ENCODE measurements at places on chromosomes 7 and 10. TPM values are rescaled to one million over a fixed set of nuclear protein-coding genes. Genes with fewer than 3 reads are reported as not detected.

DNA sequence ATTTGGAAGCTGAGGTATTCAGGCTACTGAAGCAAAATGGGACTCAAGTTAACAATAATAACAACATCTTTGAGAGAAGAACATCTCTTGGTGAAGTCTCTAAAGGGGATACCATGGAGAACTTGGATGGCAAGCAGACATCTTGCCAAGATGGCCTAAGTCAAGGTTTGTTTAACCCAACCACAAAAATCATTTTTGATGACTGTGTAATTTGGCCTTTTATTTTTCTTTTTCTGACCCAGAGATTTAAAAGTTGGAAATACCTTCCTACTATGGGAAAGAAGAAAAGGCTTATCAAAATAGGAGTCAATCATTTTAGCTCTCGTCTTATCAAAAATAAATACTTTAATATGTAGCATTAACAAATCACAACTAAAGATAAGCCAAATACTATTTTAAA, 72.4 kb downstream of the PON1 start:
- no peaks in the 10 kb centered on the region for H3K27me3 ChIP-seq
- no peaks in the 10 kb centered on the region for H3K36me3 ChIP-seq
- no peak overlapping the region for H3K27ac ChIP-seq
- DNase-seq, result no peak

DNA sequence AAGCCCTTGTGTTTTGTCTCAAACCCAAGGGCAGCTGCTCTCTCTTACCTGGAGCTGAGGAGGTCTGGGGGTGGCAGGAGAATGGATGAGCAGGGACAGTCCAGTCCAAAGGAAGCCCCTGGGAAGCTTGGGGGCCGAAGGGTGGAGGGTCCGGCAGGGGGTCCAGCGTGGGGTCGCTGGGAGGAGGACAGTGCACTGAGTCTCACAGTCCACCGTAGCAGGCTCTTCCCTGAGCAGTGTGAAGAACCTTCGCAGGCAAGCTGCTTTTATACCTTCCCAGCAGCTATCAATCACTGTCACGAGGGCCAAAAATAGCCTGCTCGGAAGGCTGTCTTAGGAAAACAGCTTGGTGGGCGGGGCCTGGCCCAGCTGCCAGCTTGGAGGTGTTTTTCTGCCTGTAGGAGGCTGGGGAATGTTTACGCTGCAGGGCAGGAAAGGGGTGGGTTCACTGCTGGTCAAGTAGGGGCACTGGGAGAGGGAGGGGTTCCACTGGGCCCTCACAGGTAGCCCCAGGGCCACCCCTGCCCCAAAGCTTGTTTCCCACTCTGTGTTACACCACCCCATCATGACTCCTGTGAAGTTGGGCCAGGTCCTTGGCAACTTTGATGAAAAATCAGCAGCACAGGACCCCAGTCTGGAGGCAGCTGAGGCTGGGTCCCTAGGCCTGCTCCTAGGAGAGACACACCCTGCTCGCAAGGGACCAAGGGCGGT, at the start of gene DEPP1:
DEPP1 (minus strand) TSS at position 240 of the 711 bp plus-strand sequence. CDS start 779 bp downstream, outside the sequence.
- H3K4me1 ChIP-seq, result peaks cover 79% of the 10 kb centered on the region
- no peaks in the 10 kb centered on the region for H3K36me3 ChIP-seq
- no peaks in the 10 kb centered on the region for H3K27me3 ChIP-seq

GRCh38 chr10:42111076-42111475, 527.3 kb downstream of the ZNF33B start:
- no peaks in the 10 kb centered on the region for H3K36me3 ChIP-seq
- DNase-seq, result no peak
- no peaks in the 10 kb centered on the region for H3K27me3 ChIP-seq
- no peak overlapping the region for H3K27ac ChIP-seq
- no peak overlapping the region for H3K4me3 ChIP-seq

GRCh38 chr10:88097092-88097516, 233.7 kb downstream of the PTEN start:
- no peaks in the 10 kb centered on the region for H3K36me3 ChIP-seq
- H3K27ac ChIP-seq, result no peak overlapping the region
- H3K4me1 ChIP-seq, result peaks cover 11% of the 10 kb centered on the region
- H3K27me3 ChIP-seq, result no peaks in the 10 kb centered on the region
- no peak for DNase-seq

DNA sequence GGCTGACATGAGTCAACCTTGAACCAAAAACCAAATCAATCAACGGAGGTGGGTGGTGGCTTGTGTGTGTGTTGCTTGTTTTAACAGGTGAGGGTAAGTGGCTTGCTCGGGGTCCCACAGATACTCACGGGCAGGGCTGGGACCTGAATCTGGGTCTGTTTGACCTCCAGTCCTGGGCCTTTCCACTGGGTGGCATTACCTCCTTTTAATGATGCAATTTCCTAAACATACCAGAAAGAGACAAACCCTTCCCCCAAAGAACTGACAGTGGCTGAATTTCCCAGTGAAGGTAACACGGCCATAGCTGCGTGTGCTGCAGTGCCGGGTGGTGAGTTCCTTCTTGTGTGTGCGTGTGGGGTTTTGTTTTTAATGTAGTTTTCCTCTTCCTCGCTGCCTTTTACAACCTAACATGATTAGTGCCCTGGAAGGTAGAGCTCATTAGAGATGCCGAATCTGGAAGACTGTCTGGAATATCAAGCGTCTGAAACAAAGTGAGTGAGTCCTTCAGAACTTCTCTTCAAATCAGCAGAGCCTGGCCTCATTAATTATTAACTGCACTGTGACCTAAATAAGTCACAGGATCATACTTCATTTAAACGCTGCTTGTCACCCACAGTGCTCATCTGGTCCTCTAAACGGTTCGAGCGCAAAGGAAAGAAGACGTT, 166.1 kb upstream of the TCERG1L start:
- H3K27me3 ChIP-seq, result no peaks in the 10 kb centered on the region
- H3K4me3 ChIP-seq, result no peak overlapping the region
- no peak overlapping the region for H3K27ac ChIP-seq
- no peaks in the 10 kb centered on the region for H3K4me1 ChIP-seq

DNA sequence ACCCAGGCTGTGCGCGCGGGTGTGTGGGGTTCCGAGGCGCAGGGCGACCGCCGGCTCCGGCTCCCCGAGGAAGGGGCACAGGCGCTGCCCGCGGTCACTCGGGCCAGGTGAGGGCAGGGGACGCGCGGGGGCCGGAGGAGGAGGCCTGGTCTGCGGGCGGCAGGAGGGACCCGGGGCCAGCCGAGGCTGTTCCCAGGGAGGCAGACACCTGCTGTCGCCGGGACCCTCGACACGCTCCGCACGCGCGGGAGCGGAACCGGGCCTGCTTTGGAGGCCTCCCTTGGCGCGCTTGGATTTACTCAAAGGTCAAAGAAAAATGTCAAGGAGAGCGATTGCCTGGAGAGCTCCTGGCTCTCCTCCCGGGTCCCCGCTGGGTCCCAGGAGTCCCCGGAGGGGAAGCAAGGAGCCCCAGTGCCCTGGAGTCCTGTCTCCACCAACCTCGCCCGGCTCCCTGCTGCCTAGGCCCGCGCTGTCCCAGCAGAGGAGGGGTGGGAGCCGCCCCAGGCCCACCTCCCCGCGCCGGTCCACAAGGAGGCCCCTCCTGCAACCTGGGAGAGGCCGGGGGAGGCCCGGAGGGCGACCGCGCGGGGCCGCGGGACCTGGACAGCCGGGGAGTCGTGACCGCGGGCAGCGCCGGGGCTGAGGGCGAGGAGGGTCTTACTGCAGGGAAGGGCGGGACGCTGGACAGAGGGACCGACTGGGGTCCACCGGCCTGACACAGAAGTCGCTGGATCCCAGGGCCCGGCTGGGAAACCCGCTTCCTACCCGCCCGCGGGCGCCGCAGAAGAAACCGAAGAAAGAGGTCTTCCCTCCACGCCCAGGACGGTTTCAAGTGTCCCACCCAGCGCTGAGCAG, 348.9 kb downstream of the DNAJB6 start:
- H3K4me3 ChIP-seq, result no peak overlapping the region
- no peaks in the 10 kb centered on the region for H3K4me1 ChIP-seq
- peak; percentile 84 for DNase-seq

DNA sequence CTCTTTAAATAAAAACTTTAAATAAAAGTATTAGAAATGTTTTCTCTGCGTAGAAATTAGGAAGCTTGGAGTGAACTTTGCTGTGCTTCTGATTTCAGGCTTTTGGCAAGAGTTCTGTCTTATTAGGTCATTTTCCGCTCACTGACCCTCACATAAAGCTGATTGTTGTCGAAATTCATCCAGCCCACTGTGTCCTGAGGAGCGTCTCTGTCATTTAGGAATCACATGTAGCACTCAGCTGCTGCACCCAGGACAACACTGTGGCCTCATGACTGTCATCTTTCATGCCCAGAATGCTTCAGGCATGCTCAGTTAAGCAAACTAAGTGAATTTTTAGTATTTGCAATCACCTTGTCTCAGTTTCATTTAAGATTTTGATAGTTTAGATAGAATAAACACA, 57.8 kb upstream of the MSRB2 start:
- no peaks in the 10 kb centered on the region for H3K4me1 ChIP-seq
- H3K36me3 ChIP-seq, result no peaks in the 10 kb centered on the region
- DNase-seq, result no peak
- no peaks in the 10 kb centered on the region for H3K27me3 ChIP-seq

- peaks cover 21% of the 10 kb centered on the region for H3K4me1 ChIP-seq
- no peak for DNase-seq
- no peak overlapping the region for H3K4me3 ChIP-seq
- H3K27me3 ChIP-seq, result no peaks in the 10 kb centered on the region
- no peaks in the 10 kb centered on the region for H3K36me3 ChIP-seq
Observed at GRCh38 chr10:24865783-24866182, 86.6 kb downstream of the PRTFDC1 start.

- DNase-seq, result no peak
- no peaks in the 10 kb centered on the region for H3K4me1 ChIP-seq
- H3K27ac ChIP-seq, result no peak overlapping the region
Observed at GRCh38 chr10:109239371-109239770, 683.9 kb downstream of the XPNPEP1 start.

DNA sequence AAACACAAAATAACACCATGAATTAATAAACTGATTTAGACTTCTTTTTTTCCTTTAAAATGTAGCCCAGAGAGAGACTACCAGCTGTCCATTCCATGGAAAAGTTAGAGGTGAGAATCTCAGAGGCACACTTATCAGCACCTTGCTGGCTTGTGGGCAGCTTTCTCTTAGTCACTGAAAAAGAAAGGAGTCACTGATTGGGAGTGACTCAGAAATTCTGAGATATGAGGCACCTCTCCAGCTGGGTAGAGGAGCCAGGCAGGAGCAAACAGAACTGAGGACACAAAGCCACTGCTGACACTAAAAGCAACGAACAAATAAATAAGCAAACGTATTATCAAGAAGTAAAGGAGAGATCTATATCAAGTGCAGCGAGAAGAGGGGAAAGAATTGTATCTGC, 310.6 kb downstream of the PARD3 start:
- H3K36me3 ChIP-seq, result no peaks in the 10 kb centered on the region
- no peak for DNase-seq
- H3K27me3 ChIP-seq, result no peaks in the 10 kb centered on the region
- no peak overlapping the region for H3K27ac ChIP-seq
- H3K4me3 ChIP-seq, result no peak overlapping the region

DNA sequence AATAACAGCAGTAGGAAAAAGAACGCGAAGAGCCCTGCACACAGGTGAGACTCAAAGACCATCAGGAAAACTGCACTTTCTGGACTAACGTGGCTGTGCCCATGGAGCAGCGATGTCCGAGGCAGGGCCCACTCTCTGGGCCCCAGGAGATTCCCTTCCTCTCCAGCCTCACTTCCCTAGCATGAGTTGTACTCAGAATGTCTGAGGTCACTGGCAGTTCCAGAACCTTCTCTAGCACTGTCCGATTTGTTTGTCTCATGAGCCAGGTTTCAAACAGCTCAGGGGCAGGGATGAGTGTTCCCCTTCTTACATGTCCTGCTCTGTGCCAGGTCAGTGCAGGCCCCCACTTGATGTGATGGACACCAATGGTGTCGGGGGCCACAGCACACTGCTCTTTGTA, 484.2 kb downstream of the PTPRN2 start:
- no peak overlapping the region for H3K27ac ChIP-seq
- no peaks in the 10 kb centered on the region for H3K27me3 ChIP-seq
- H3K4me3 ChIP-seq, result no peak overlapping the region
- no peak for DNase-seq
- no peaks in the 10 kb centered on the region for H3K36me3 ChIP-seq

GRCh38 chr10:114642729-114643128, 15.3 kb downstream of the ABLIM1 start:
- H3K27ac ChIP-seq, result no peak overlapping the region
- H3K27me3 ChIP-seq, result peaks cover 19% of the 10 kb centered on the region
- H3K36me3 ChIP-seq, result no peaks in the 10 kb centered on the region
- H3K4me1 ChIP-seq, result peaks cover 24% of the 10 kb centered on the region
- no peak overlapping the region for H3K4me3 ChIP-seq

GRCh38 chr7:133207687-133208086, 45.2 kb upstream of the EXOC4 start:
- no peak for DNase-seq
- no peak overlapping the region for H3K4me3 ChIP-seq
- no peaks in the 10 kb centered on the region for H3K36me3 ChIP-seq
- no peaks in the 10 kb centered on the region for H3K4me1 ChIP-seq

- H3K27me3 ChIP-seq, result no peaks in the 10 kb centered on the region
- no peak overlapping the region for H3K4me3 ChIP-seq
- H3K4me1 ChIP-seq, result no peaks in the 10 kb centered on the region
- DNase-seq, result no peak
Observed at GRCh38 chr10:114081911-114082583, 38.4 kb downstream of the ADRB1 start.

- H3K4me3 ChIP-seq, result no peak overlapping the region
- no peaks in the 10 kb centered on the region for H3K27me3 ChIP-seq
- no peak overlapping the region for H3K27ac ChIP-seq
- no peaks in the 10 kb centered on the region for H3K36me3 ChIP-seq
- H3K4me1 ChIP-seq, result no peaks in the 10 kb centered on the region
Observed at GRCh38 chr10:58888957-58889356, 287.5 kb upstream of the PHYHIPL start.

DNA sequence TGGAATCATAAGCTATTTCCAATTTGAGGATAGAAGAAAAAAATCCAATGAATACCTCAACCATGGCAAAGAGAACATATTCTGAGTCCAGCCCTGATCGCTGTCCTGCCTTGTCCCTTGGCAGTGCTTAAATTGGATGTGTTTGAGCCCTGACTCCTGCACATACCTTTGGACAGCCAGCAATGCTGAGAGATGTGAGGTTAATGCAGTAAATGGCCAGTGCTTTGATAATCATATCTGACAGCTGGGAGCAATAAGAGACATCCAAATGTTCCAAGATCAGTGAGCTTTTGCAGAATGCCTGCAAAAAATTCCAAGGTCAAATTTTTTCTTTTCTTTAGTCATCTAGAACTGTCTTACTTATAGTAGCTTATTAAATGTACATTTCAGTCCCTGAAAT, 80.1 kb upstream of the LRRC17 start:
- no peak overlapping the region for H3K27ac ChIP-seq
- peaks cover 30% of the 10 kb centered on the region for H3K4me1 ChIP-seq
- H3K36me3 ChIP-seq, result no peaks in the 10 kb centered on the region
- no peak for DNase-seq
- no peaks in the 10 kb centered on the region for H3K27me3 ChIP-seq

GRCh38 chr10:47028466-47028865, 117.2 kb downstream of the PTPN20 start:
- peaks cover 4% of the 10 kb centered on the region for H3K4me1 ChIP-seq
- no peak overlapping the region for H3K4me3 ChIP-seq
- H3K27me3 ChIP-seq, result no peaks in the 10 kb centered on the region
- peak; percentile 58 for DNase-seq
- H3K36me3 ChIP-seq, result no peaks in the 10 kb centered on the region

GRCh38 chr7:27082171-27082570, 13.6 kb downstream of the HOXA1 start:
- H3K36me3 ChIP-seq, result no peaks in the 10 kb centered on the region
- DNase-seq, result no peak
- H3K4me1 ChIP-seq, result peaks cover 4% of the 10 kb centered on the region
- H3K27ac ChIP-seq, result no peak overlapping the region
- H3K4me3 ChIP-seq, result no peak overlapping the region

URGCP gene
- total RNA-seq, result 28.9 TPM

ATG9B gene
- not detected for total RNA-seq

PRKG1 gene
- 19.5 TPM for total RNA-seq

AGR3 gene
- not detected for total RNA-seq

NEUROD6 gene
- total RNA-seq, result not detected

TDRD1 gene
- total RNA-seq, result 0.59 TPM

GNG11 gene
- total RNA-seq, result 8.8 TPM

PIK3AP1 gene
- total RNA-seq, result 0.36 TPM

SPDYE2 gene
- total RNA-seq, result not detected

RBP3 gene
- total RNA-seq, result not detected

Measured in osteoblast (primary cell).